ENCODE measurements at places on chromosomes 12 and 14.

DNA sequence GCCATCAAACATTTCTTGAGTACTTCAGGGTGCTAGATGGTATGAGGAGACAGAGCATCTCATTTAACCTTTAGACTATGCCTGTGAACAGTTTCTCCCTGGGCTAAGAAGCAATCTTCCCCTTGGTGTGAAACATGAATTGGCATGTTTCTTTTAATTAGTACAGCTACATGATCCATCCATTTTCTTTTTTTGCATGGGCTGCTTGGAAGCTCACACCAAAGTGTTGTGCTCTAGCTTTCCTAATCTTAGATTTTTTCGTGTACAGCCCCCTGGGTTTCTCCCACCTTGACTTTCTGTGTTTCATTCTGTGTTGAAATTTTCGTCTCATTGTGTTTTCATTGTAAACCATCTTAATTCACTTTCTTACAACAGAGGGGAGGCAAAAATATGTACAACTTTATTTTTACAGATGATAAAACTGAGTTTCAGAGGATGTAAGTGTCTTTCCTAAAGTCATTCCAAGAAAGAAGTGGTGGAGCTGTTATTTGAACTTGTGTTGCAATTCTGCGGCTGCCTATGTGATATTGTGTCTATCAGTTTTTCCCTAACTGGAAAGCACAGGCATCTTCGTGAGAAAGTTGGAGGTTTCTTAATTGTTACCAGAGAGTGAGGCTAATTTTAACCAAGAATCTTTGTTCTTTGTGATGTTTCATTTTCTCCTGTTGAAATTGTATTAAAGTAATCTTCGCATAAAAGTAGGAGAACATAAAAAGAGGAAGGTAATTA is 64.5 kb downstream of the DAAM1 start:
- DNase-seq, result no peak

- DNase-seq, result no peak
These were observed 182.7 kb downstream of the KICS2 start for GRCh38 chr12:64039281-64039871.

- no peak for DNase-seq
These were observed 120.3 kb upstream of the PLEKHG7 start for GRCh38 chr12:92582475-92582874.

- no peak for DNase-seq
These were observed 59.6 kb upstream of the NCOR2 start for GRCh38 chr12:124626971-124627411.

DNA sequence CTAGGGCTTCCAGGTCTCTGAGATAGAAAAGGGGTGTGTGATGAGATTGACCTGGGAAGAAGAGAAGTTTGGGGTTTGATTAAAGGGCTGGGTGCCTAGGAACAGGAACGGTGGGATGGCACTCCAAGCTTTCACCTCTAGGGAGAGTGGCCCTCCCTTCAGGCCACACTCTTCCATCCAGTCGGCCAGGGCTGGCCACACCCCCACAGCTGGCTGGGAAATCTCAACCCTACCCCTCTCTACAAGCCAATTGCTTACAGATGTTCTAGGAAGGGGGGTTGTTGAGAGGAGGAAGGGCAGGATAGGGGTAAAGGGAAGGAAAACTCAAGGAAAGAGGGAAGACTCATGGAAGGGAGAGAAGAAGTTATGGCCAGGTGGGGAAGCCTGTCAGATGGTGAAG is 6.6 kb upstream of the ITGA5 start:
- no peak for DNase-seq

DNA sequence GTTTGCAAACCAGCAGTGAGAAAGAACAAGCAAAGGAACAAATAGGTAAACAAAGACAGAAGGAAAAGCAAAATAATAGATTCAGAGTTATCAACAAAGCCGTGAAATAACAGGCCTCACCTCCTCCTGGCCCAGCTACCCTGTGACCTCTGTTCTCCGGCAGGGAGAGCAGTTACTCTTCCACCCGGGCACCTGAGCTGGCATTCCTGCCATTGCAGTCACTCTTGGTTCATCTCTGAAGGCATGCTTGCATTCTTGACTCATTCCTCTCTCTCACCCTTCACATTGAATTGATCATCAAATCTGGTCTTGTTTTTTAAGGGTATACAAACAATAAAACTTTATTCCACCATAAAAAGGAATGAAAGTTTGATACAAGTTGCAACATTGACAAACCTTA is 95.1 kb downstream of the TTC8 start:
- DNase-seq, result no peak

DNA sequence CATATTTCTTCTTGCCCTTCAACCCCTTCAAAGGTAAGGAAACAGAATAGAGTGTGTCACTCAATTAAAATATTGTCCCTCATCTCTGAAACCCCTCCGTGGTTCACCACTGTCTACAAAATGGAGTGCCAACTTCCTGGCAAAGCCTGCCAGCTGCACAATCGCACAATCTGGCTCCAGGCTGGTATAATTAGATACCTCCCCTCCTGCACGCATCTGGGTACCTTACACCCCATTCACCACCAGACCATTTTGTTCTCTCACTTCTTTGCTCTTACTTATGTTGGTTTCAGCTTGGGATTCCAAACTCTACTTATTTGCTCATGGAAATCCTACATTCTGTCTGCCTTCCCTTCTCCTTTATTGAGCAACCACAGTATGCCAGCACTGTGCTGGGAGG is 314.9 kb downstream of the NUAK1 start:
- no peak for DNase-seq

GRCh38 chr12:53055471-53056266 is 5.8 kb downstream of the TNS2 start:
- no peak for DNase-seq

DNA sequence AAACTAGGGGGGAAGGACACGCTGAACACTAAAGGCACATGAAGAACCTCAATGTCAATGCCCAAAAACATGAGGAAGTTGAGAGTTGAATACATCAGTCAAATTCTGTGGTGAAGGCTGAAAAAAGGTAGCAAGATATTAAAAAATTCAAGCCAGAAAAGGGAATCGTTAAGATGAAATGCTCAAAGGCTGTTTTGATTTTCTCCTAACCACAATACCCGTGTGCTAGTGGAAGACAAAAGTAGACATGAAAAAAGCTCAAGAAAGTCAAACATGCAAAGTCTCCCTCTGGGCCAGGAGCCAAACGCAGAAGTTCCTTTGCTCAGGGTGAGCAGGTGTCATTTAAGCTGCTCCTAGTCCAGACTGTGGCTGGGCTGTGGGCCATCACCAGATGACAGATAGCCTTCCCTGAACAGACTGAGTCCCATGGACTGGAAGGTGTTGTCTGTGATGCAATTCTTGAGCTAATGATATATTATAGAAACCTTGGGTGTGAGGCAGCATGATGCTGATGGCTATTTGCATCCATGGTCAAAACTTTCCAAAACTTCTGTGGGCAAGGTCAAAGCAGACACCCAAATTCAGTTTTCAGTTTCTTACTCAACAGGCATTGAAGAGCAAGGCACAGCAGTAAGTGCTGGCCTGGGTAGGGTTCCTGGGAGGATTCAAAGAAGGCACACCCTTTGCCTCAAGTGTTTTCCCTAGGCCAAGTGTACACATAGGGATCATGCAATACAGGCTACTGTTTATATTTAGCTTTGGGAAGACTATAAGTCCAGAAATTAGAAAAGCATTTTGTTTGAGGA is 81.6 kb downstream of the MYRFL start:
- peak; percentile 7 for DNase-seq

DNA sequence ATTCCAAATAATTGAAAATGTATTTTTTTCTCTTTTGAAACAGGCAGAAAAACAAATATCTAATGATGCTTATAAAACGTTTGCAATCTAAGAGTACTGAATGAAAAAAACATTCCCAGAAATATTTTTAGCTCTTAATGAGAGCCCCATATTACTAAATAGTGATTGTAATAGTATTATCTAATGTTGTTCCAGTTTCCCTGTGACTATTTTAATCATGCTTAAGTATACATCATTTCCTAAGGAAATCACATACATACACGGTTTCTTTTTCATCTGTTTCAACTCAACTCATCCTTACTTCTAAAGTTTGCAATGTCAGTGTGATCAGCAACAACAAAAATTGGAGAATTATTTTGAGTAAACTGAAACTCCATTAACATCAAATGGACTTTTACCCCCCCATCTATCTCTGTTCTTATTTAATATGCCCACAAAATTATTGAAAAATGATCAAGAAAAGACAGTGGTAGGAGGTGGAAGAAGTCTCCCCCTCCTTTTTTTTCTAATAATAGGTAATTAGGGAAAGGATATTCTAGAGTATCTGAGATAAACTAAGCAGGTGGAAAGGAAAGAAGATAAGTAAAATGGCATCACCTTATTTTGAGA is 530.1 kb upstream of the ATP2B1 start:
- DNase-seq, result no peak

DNA sequence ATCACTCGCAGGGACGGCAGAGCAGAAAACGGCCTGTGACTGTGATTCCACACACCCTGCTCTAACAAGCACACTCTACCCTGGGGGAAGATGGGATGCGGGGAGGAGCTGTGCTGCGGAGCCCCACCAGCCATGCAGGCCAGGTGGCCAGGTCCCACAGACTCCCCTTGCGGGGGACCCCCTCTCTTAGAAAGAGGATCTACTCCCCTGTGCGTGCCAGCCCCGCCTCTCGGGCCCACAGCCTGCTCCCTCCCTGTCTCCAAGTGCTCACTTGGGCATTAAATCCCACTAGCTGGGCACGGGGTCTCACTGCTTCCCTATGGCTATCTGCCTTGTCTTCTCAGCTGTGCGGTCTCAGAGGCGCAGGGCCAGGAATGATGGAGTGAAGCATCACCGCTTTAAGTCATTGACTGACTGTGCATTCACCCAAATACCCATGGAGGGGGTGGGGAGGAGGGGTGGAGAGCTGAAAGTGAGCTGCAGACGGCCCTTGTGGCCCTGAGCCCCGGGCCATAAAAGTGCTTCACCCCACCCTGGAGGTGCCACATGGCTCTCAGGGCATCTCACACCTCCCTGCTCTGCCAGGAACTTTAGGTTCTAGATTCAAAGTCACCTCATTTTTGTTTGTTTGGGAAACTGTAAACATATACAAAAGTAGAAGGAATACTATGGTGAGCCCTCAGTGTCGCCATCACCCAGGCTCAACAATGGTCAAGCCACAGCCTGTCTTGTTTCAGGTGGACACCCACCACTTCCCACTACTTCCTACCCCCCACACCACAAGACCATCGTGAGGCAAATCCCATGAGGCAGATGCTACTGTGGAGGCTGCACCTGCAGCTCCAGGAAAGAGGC is 9.4 kb downstream of the STX2 start:
- DNase-seq, result no peak

DNA sequence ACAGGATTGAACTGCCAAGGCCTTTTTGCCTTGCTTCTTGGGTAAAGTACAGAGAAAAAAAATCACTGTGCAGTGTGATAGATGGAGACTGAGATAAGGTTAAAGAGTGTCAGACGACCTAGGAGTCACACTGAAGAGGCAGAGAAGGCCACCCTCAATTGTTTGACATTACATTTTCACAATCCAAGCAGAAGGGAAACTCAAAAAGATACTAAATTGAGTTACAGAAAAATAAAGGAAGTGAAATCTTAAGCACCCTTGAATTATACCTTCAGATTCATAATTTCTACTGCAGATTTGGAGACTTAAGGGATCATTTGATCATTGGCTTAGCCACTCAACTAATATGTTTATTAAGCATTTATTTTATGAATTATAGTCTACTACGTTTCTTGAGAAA is 97.1 kb downstream of the MYF5 start:
- no peak for DNase-seq

- DNase-seq, result peak; percentile 73
These were observed 419 bp upstream of the ATXN7L3B start for GRCh38 chr12:74537126-74537706.

DNA sequence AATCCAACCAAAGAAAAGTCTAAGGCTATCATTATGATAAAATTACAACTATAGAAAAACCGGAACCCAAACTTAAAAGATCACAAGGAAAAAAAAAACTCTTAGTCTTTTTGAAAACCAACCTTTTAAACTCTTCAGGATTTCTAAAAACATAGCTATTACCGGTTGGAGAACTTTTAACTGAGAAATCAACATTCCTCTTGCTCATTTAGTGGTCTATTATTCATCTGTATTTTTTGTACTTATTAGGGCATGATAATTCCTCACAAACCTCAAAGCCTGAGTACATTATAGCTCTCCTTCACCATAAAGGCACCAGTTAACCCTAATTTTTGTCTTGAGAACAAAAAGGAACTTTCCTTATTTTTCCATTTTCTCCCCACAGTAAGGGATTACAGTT is 10.4 kb downstream of the LUM start:
- DNase-seq, result no peak

GRCh38 chr12:5588176-5588575 is 156.3 kb downstream of the NTF3 start:
- DNase-seq, result no peak

GRCh38 chr12:103623716-103624115 is 36.6 kb downstream of the STAB2 start:
- DNase-seq, result no peak

DNA sequence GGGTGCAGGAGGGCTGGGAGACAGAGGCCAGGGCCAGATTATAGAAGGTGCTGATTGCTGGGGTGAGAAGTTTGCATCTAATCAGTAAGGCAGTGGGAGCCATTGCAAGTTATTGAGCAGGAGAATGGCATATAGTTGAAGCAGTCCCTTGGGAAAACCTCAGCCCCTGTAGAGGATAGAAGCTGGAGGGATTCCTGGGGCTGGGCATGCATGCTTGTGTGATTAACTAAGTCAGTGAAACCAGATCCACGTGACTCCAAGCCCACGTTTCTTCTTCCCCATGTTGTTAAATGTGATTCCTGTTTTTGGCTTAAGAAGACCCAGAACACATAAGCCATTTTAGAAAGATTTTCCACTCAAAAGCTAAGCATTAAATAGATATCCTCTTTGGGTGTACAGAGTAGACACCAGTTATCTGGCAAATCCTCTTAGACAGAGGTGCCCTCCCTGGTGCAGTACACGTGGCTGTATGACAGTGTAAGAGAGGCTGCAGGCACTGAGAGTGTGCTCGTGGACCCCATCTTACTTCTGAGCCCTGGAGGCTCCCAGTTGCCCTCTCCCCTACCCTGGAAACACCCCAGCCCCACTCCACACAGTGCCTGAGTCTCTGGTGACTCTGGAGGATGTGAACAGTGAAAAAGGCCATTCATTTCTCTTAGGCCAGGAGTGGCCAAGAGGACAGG is 3.2 kb downstream of the C14orf132 start:
- DNase-seq, result no peak

GRCh38 chr12:25962932-25963525 is 4.5 kb downstream of the RASSF8 start:
- DNase-seq, result no peak

DNA sequence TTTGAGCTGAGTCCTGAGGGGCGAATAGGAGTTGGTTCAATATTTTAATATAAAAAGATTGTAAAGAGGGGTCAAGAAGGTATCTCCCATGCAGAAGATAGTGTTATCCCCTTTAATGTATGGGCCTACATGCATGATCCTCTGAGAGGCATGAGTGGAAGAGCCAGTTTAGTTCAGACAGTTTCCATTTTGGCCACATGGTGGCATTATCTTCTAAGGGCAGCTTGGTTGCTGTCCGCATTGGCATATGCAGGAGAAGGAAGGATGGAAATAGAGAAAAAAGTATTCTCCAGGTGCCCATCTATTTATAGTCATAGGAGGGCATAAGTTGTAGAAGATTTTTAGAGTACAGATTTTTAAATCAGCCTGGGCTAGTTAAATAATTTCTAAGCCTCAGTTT is 5.4 kb downstream of the SAMD4A start:
- DNase-seq, result no peak

GRCh38 chr14:30607156-30607780 is 14.9 kb upstream of the SCFD1 start:
- no peak for DNase-seq

Measured in GM13976 (cell line).